ENCODE measurements at places on chromosomes 6 and 20.

DNA sequence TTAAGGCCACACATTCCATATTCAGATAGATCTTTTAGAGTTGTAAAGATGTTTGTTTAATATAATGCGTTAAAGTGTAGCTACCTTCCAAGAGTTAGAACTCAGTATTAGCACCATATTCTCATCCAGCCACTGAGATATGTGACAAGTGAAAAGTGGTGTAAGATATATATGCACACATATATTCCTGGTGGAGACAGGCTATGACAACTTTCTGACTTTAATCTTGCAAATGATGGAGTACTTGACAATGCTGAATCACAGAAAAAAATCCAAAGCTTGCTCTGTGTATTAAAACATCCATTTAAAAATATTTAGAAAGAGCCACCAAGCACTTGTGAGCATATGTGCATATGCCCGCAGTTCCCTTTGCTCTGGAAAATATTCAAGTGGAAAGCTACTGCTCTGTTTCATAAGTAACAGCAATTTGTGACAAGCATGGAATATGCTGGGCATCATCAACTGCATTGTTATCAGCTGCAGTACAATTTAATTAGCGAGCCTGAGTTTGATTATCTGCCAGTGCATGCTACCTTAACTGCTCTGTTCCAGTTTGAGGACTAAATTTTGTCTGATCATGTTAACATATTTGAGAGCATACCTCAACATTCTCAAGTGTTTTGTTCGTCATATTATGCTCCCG is 64.8 kb downstream of the VIP start:
- no peak for DNase-seq

GRCh38 chr20:9974324-9974723 is 60.5 kb upstream of the ANKEF1 start:
- DNase-seq = no peak

DNA sequence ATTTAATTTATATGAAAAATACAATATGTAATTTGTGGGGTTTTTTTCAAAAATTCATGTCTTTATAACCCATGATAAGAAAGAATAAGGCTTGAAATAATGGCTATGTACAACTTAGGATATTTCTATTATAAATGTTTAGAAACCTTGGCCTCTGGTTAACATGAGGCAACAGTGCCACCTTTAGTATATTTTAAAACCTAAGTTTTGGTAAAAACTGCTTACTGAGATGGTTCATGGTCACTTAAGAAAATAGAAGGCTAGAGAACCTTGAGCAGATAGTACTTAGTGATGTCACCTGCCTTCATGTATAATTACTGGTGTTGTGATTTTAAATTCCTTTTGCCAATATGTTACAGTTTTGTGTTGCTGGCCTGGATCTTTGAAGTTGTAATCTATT is 176.4 kb downstream of the ADGB start:
- DNase-seq = no peak

- DNase-seq = no peak
Observed at GRCh38 chr6:166500246-166500645, 86.2 kb downstream of the RAMACL start.

GRCh38 chr6:165961233-165961632 is 206.4 kb downstream of the TBXT start:
- no peak for DNase-seq

Measured in GM10248 (cell line).